ENCODE measurements at places on chromosomes 1 and 21. TPM values are rescaled to one million over a fixed set of nuclear protein-coding genes. Genes with fewer than 3 reads are reported as not detected.

TNFRSF18 gene
- total RNA-seq: 0.93 TPM

PIGK gene
- total RNA-seq: 43.4 TPM

PADI4 gene
- 6.3 TPM for total RNA-seq

ODR4 gene
- total RNA-seq: 16.3 TPM

MX1 gene
- total RNA-seq: 52.2 TPM

PADI2 gene
- 1.6 TPM for total RNA-seq

SMG7 gene
- 34.3 TPM for total RNA-seq

KRTAP27-1 gene
- total RNA-seq: not detected

PHC2 gene
- total RNA-seq: 127 TPM

MMP23B gene
- total RNA-seq: 36.1 TPM

HIVEP3 gene
- 4.1 TPM for total RNA-seq
